ENCODE measurements at places on chromosomes 6 and 20. TPM values are rescaled to one million over a fixed set of nuclear protein-coding genes. Genes with fewer than 3 reads are reported as not detected.

The FHL5 gene
- total RNA-seq: not detected

The NKAIN4 gene
- not detected for total RNA-seq

The ZHX3 gene
- total RNA-seq: 68.7 TPM

DNA sequence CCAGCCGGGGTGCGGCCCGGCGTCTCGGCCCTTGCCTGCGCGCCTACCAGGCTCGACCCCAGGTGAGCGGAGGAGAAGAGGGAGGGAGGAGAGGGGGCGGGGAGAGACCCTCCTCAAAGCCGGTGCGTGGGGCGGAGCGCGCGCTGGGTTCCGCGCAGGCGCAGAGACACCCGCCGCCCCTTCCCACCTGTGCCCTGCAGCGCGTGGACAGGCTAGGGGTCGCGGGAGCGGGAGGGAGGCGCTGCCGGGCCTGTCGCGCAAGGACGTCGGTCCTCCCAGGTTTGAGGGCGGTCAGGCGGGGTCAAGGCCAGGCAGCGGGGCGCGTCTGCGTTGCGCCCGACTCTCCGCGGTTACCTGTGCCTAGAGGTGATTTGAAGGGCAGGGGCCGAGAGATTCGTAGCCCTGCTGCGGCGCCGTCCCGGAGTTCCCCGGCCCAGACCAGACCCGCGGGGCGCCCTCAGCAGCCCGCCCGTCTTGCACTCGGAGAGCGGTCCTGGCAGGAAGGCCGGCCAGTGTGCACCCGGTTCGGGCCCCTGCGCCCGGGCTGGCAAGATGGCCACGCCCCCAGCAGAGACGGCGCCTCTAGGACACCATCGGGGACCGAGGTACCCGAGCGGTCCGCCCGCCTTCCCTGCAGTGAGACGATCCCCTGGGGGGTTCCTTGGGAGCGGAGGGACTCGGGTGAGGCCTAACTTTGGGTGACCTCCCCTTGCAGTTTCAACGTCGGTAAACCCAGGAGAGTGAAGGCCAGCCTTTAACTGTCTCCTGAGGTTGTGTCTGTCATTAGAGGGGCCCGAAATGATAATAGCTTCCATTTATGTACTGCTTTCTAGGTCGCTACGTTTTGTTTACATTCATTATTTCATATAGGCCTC lies 546 bp downstream of the C6orf136 start:
- no peaks in the 10 kb centered on the region for H3K27me3 ChIP-seq
- peaks cover 20% of the 10 kb centered on the region for H3K4me1 ChIP-seq
- peaks cover 20% of the 10 kb centered on the region for H3K36me3 ChIP-seq
- H3K4me3 ChIP-seq: peak overlapping the region; percentile 90

GRCh38 chr20:35934050-35934449 lies 20.3 kb downstream of the SCAND1 start:
- H3K27me3 ChIP-seq: no peaks in the 10 kb centered on the region
- H3K27ac ChIP-seq: no peak overlapping the region
- H3K36me3 ChIP-seq: peaks cover 12% of the 10 kb centered on the region
- H3K4me1 ChIP-seq: peaks cover 12% of the 10 kb centered on the region
- no peak overlapping the region for H3K4me3 ChIP-seq

DNA sequence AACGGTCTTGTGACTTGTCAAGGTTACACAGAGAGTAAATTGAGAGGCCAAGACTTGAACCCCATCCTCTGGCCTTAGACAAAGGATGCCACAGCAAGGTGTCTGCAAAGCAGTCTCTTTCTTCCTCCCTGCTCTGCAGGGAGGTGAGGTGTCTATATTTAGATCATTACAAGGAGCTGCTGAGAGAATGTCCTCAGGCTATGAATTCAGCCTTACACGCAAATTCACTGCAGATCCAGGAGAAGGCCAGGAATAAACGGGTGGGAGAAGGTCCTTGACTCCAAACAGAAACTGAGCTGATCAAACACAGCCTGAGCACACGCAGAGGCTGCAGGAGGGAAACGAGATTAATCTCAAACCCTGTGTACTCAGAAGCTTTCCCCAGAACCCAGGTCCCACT lies 48.6 kb upstream of the PTPRT start:
- no peak for DNase-seq
- no peaks in the 10 kb centered on the region for H3K4me1 ChIP-seq
- H3K36me3 ChIP-seq: no peaks in the 10 kb centered on the region
- H3K27ac ChIP-seq: no peak overlapping the region
- peaks cover 1% of the 10 kb centered on the region for H3K27me3 ChIP-seq

GRCh38 chr20:46894971-46895905 lies 595 bp downstream of the EYA2 start:
- no peak for DNase-seq
- no peaks in the 10 kb centered on the region for H3K4me1 ChIP-seq
- no peaks in the 10 kb centered on the region for H3K36me3 ChIP-seq

DNA sequence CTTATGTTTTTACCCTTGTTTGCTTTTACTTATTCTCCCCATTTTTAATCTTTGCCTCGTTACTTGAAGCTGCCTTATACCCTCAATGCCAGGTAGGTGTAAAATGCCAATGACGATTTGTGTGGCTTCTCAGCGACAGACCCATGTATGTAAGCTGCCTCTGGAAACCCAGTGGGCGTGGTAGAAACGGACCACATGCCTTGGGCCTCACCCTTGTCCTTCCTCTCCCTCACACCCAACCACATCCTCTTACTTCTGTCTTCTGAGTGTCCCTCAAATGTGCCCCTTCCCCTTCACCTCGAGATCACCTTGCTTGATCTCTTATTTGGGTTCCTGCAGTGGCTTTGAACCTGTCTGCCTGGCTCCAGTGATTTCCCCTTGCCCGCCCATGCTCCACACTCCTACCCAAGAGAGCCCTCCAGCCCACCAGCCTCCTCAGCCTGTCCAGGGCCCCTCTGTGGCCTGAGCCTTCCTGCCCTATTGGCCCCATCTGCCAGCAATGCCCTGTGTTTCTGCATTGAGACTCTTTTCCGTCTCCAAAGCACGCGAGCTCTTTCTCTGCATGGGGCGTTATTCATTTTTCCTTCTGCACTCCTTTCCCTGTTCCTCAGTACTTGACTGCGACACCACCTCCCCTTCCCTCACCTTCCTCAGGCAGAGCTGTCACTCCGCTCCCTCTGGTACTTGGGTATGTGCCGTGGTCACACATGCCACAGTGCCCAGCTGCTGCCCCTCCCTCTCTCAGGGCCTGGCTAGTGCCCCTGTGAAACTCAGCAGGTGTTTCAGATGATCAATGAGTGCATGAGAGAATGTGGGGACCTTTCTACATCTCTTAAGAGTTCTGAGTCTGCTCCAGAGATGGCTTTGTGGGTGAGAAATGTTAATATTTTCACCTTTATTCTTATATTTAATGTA lies 115.4 kb downstream of the SLX4IP start:
- H3K4me3 ChIP-seq: no peak overlapping the region
- no peaks in the 10 kb centered on the region for H3K36me3 ChIP-seq
- H3K27me3 ChIP-seq: peaks cover 2% of the 10 kb centered on the region
- DNase-seq: no peak
- no peak overlapping the region for H3K27ac ChIP-seq

DNA sequence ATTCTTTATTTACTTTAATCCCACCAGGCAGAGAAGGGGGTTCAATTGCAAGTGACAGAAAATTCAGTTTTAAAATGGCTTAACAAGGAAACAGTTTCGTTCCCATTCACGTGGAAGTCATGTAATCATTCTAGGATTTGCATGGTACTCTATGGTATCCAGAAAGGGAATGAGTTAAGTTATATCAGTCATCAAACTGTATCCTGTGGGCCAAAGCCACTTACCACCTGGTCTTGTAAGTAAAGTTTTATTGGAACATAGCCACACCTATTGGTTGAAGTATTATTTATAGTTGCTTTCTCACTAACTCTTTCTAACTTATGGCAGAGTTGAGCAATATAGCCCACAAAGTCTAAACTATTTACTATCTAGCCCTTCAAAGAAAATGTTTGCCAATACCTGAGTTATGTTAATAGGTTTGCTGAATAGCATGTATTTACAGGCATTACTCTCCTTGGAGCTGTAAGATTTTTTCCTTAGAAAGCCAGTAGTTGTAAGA lies 10.2 kb upstream of the MMS22L start:
- no peak for DNase-seq
- H3K4me1 ChIP-seq: peaks cover 36% of the 10 kb centered on the region
- H3K27ac ChIP-seq: no peak overlapping the region
- no peak overlapping the region for H3K4me3 ChIP-seq
- H3K27me3 ChIP-seq: no peaks in the 10 kb centered on the region
- no peaks in the 10 kb centered on the region for H3K36me3 ChIP-seq

DNA sequence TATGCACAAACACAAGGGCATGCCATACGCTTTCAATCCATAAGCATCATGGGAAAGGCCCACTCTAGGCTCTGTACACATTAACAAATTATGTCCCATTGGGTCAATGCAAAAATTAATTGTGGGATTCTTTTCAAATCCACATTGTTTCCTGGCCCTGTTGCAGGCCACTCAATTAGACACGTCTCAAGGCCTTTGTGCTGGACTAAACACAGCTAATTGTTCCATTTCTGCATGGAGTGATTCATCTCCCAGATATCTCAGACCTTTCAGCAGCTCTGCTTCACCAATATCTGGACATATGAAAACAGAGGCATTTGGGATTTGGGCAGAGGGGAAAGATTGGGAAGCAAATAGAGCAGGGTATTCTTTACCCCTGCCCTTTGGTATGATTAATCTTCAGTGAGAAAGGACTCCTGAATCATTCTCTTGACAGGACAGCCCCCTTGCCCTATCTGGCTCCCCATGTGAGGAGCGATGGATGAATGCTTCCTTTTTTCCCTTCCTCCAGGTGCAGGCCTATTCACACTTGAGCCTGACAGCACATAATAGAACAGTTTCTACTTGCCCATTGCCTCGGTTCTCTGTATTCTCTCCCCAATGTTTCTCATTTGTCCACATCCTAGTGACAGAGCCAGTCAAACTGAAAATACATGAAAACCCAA lies 547.6 kb downstream of the HAO1 start:
- H3K4me1 ChIP-seq: no peaks in the 10 kb centered on the region
- no peak for DNase-seq
- no peak overlapping the region for H3K27ac ChIP-seq
- H3K4me3 ChIP-seq: no peak overlapping the region

DNA sequence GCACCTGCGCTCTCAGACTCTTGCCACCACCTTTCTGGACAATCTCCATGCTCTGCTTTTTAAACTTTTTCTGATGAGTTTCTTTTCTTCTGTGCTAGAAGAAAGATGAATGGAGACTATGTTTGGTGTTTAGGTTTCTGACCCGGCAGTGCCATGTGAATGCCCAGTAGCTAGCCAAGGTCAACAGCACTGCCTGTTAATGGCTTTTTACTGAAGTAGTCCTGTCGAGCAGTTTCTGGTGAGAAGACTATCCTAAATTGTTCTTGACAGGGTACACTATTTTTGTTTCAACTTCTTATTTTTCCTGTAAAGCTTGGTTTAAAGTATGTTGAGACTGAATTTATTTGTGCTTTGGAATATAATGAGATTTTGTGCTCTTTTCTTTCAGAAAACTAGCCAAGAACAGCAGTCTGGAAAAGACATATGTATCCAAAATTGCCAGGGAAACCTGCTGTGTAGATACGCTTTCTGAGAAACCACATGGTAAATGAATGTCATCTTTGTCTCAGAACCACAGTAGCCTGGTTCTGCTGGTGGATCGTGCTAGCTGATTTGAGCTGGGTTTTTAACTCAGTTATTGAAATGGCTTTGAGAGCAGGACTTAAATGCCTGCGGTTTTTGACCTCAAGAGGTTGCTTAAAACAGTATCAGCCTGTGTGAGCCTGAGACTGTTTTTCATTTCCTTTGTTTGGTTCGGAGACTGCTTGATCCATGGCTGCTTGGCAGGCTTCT lies 48.1 kb downstream of the KCNS1 start:
- H3K27me3 ChIP-seq: no peaks in the 10 kb centered on the region
- peaks cover 30% of the 10 kb centered on the region for H3K36me3 ChIP-seq
- H3K27ac ChIP-seq: peak overlapping the region; percentile 81
- H3K4me1 ChIP-seq: peaks cover 66% of the 10 kb centered on the region
- H3K4me3 ChIP-seq: peak overlapping the region; percentile 34
